ENCODE measurements at places on chromosomes 3 and 15. TPM values are rescaled to one million over a fixed set of nuclear protein-coding genes. Genes with fewer than 3 reads are reported as not detected.
A peak's percentile ranks its signal among the peaks of the same experiment; 100 is the strongest.

Gene RGMA
- total RNA-seq, result 205 TPM

GRCh38 chr15:40445421-40445922, 4.7 kb downstream of the BAHD1 start:
- no peak for DNase-seq
- peak overlapping the region; percentile 81 for H3K4me3 ChIP-seq
- peaks cover 22% of the 10 kb centered on the region for H3K27me3 ChIP-seq

Gene GUCA1C
- total RNA-seq, result not detected

DNA sequence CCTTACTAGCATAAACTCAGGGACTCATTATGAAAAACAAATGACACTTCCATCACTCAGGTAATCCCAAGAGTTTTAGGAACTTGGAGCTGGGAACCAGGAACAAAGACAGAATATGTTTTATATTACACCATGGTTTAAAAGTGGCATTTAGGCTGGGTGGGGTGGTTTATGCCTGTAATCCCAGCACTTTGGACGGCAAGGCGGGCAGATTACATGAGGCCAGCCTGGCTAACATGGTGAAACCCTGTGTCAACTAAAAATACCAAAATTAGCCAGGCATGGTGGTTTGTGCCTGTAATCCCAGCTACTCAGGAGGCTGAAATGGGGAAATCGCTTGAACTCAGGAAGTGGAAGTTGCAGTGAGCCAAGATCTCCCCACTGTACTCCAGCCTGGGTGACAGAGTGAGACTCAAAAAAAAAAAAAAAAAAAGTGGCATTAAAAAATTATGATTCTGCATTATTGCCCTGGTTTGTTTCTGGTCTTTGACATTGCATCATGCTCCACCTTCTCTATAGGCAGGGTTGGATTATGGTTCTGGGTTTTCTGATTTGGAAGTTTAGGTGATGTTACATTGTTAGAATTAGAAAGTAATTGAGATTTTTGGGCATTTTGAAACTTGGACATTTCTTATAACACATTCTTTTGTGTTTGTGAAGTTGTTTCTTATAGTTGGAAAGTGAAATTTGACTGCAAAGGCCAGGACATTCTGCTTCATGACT, 19.0 kb downstream of the SQOR start:
- no peak for DNase-seq
- H3K27me3 ChIP-seq, result no peaks in the 10 kb centered on the region
- H3K27ac ChIP-seq, result no peak overlapping the region
- H3K4me3 ChIP-seq, result no peak overlapping the region

DNA sequence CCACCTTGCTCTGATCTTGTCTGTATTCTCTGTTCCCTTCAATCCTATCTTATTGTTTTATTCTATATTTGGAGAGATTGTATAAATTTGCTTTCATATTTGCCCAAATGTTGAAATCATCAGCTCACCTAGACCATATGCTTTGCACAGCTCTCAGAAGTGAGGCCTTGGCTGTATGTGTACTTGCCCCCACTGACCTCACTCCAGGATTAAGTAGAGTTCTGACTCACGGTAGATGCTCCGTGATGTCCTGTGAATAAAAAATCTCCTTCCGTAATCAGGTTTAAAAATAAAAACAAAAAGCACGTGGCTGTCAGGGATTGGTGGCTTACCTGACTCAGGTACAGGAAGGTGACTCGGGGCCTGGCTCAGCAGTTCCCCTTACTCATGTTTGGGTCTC, 162.2 kb downstream of the RYR3 start:
- H3K36me3 ChIP-seq, result no peaks in the 10 kb centered on the region
- no peak overlapping the region for H3K27ac ChIP-seq
- no peaks in the 10 kb centered on the region for H3K4me1 ChIP-seq
- peaks cover 3% of the 10 kb centered on the region for H3K27me3 ChIP-seq
- no peak overlapping the region for H3K4me3 ChIP-seq

- no peaks in the 10 kb centered on the region for H3K27me3 ChIP-seq
- no peaks in the 10 kb centered on the region for H3K36me3 ChIP-seq
- DNase-seq, result no peak
- H3K4me1 ChIP-seq, result peaks cover 3% of the 10 kb centered on the region
- H3K27ac ChIP-seq, result no peak overlapping the region
Observed at GRCh38 chr3:118938183-118938961, 96.3 kb downstream of the IGSF11 start.

DNA sequence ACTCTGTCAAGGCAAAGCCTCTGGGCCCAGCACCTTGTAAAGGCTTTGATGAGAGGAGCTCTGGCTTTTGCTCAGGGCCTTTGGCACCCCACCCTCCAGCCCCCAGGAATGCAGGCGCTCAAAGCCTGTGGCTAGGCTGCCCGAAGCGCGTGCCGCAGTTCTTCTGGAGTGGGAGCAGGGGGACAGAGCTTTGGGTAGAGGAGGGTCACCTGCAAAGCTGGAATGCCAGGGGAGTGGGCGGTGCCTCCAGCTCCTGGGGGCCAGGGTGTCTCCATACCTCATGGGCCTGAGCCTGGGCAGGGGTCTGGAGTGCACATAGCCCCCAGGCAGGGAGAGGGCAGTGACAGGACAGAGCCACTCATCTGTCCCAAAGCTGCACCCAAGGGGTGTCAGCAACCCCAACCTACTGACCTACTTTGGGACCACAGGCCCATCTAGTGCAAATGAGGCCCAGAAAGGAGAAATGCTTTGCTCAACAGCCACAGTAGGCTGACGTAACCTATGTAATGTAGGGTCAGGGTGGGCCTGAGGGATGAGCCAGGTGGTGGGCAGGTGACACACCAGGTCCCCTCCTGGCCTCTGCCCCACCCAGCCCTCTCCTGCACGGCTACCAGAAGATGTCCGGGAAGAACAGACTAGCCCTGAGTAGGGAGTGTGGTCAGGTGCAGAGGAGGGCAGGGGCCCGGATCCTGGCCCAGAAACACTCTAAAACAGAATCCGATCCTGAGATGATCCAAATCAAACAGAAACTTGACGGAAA, 2.2 kb upstream of the CALML4 start:
- no peaks in the 10 kb centered on the region for H3K36me3 ChIP-seq
- peaks cover 1% of the 10 kb centered on the region for H3K4me1 ChIP-seq

- DNase-seq, result no peak
- H3K4me3 ChIP-seq, result no peak overlapping the region
- H3K27me3 ChIP-seq, result no peaks in the 10 kb centered on the region
- no peak overlapping the region for H3K27ac ChIP-seq
- peaks cover 10% of the 10 kb centered on the region for H3K4me1 ChIP-seq
Observed at GRCh38 chr3:100231668-100232067, 29.1 kb upstream of the TBC1D23 start.

GRCh38 chr3:46325645-46326300, 28.1 kb upstream of the CCR2 start:
- H3K4me1 ChIP-seq, result no peaks in the 10 kb centered on the region
- no peak for DNase-seq
- peaks cover 34% of the 10 kb centered on the region for H3K27me3 ChIP-seq
- H3K27ac ChIP-seq, result no peak overlapping the region
- H3K36me3 ChIP-seq, result no peaks in the 10 kb centered on the region
- H3K4me3 ChIP-seq, result no peak overlapping the region

- no peaks in the 10 kb centered on the region for H3K36me3 ChIP-seq
- no peaks in the 10 kb centered on the region for H3K4me1 ChIP-seq
- H3K27ac ChIP-seq, result no peak overlapping the region
Observed at GRCh38 chr3:146834917-146835316, 229.8 kb upstream of the PLSCR5 start.

DNA sequence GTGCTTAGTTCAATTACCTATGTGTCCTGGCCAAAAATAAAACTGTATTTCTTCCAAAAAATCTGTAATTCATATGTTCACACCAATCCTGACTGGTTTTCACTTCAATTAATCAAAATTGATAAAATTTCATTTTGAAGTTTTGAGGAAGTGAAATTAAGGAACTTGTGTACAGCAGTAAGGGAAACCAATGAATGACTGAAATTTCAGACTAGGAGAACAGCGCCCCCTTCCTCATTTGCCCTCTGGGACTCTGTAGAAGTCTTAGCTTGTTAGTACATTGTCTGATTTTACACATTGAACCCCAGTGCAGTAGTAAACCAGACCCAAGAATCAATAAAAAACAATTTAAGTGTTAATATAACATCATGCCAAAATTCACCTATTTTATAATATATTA, 495.3 kb upstream of the AGTR1 start:
- DNase-seq, result no peak
- no peak overlapping the region for H3K27ac ChIP-seq
- H3K36me3 ChIP-seq, result peaks cover 2% of the 10 kb centered on the region
- no peaks in the 10 kb centered on the region for H3K27me3 ChIP-seq

GRCh38 chr3:114721864-114722263, 425.2 kb downstream of the ZBTB20 start:
- no peak for DNase-seq
- no peaks in the 10 kb centered on the region for H3K4me1 ChIP-seq
- no peaks in the 10 kb centered on the region for H3K36me3 ChIP-seq
- H3K27me3 ChIP-seq, result no peaks in the 10 kb centered on the region
- H3K4me3 ChIP-seq, result no peak overlapping the region
- no peak overlapping the region for H3K27ac ChIP-seq

DNA sequence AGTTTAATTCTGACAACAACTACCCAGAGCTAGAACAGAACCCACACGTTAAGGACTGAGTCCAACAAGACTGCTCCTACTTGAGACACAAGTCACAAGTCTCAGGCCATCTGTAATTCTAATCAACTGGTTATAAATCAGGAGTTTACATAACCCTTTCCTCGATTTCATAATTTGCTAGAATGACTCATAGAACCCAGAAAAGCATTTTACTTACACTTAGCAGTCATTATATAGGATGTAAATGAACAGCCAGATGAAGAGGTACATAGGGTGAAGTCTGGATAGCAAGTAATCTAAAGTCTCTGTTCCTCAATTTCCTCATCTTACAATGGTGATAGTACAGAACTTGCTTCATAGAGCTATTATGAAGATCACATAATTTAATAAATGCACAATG, 1018.2 kb downstream of the DIPK2A start:
- DNase-seq, result no peak
- H3K27ac ChIP-seq, result no peak overlapping the region
- H3K4me3 ChIP-seq, result no peak overlapping the region
- no peaks in the 10 kb centered on the region for H3K27me3 ChIP-seq
- H3K4me1 ChIP-seq, result no peaks in the 10 kb centered on the region

Gene GXYLT2
- total RNA-seq, result 0.82 TPM

- H3K4me1 ChIP-seq, result no peaks in the 10 kb centered on the region
- no peak for DNase-seq
- H3K36me3 ChIP-seq, result no peaks in the 10 kb centered on the region
- no peak overlapping the region for H3K4me3 ChIP-seq
- no peak overlapping the region for H3K27ac ChIP-seq
Observed at GRCh38 chr3:149898771-149899170, 71.9 kb downstream of the PFN2 start.

DNA sequence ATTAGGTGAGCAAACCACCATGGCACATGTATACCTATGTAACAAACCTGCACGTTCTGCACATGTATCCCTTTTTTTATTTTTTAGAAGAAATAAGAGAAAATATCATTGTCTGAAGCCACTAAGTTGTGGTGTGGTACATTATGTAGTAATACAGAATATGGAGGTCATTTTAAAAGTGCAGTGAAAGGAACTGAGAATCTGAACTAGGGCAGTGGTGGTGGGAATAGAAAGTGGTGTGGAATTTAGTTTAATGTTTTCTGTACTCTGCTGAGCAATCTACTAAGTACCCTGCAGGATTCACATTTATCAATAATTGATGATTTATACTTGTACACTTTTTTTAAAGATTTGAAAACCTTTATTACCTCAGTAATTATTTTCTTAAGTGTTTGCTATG, 283.5 kb downstream of the CHL1 start:
- H3K27ac ChIP-seq, result no peak overlapping the region
- no peaks in the 10 kb centered on the region for H3K36me3 ChIP-seq
- H3K27me3 ChIP-seq, result no peaks in the 10 kb centered on the region
- no peak for DNase-seq

GRCh38 chr3:1960506-1960905, 138.2 kb upstream of the CNTN4 start:
- DNase-seq, result no peak
- H3K36me3 ChIP-seq, result no peaks in the 10 kb centered on the region
- no peak overlapping the region for H3K27ac ChIP-seq
- H3K4me3 ChIP-seq, result no peak overlapping the region
- peaks cover 3% of the 10 kb centered on the region for H3K4me1 ChIP-seq

DNA sequence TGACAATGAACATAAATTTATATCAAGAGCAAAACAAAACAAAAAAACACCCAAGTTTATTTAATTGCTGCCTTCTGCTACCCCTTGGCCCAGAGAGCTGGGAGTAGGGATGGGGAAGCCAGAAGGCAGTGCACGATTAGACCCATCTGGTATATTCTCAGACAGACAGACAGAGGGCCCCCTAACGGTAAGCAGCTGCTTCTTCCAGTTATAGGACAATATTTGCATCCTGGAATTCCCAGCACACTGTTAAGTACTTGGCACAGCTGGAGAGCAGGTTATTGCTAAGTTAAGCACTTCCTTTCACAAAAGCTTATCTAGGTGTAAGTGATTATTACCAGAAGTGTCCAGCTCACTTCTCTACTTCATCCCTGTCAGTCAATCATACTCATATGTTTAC, 39.3 kb downstream of the C2CD4B start:
- no peak for DNase-seq
- no peak overlapping the region for H3K27ac ChIP-seq
- H3K4me1 ChIP-seq, result no peaks in the 10 kb centered on the region
- H3K36me3 ChIP-seq, result no peaks in the 10 kb centered on the region
- no peak overlapping the region for H3K4me3 ChIP-seq

Gene ATP6V1A
- 55.3 TPM for total RNA-seq

- H3K27me3 ChIP-seq, result peaks cover 22% of the 10 kb centered on the region
- no peaks in the 10 kb centered on the region for H3K4me1 ChIP-seq
- H3K27ac ChIP-seq, result no peak overlapping the region
- no peaks in the 10 kb centered on the region for H3K36me3 ChIP-seq
- no peak overlapping the region for H3K4me3 ChIP-seq
Observed at GRCh38 chr3:46312991-46313390, 40.9 kb upstream of the CCR2 start.

DNA sequence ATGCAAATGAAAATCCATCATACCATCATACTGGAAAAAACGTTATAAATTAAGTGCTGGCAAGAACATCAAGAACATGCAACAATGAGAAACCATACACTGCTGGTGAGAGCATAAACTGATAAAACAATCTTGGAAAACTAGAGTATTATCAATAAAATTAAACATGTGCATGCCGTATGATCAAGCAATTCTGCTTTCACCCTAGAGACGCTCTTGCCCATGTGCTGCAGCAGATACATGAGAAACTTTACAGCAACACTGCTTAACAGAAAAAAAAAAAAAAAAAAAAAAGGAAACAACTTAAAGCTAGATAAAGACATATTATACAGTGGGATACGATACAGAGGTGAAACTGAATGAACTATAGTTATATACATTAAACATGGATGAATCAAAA, 21.8 kb downstream of the SPG11 start:
- H3K4me1 ChIP-seq, result no peaks in the 10 kb centered on the region
- no peaks in the 10 kb centered on the region for H3K27me3 ChIP-seq
- DNase-seq, result no peak
- no peak overlapping the region for H3K4me3 ChIP-seq

- peaks cover 3% of the 10 kb centered on the region for H3K36me3 ChIP-seq
- peaks cover 7% of the 10 kb centered on the region for H3K4me1 ChIP-seq
- H3K27me3 ChIP-seq, result no peaks in the 10 kb centered on the region
- H3K27ac ChIP-seq, result no peak overlapping the region
Observed at GRCh38 chr3:65628978-65629377, 409.7 kb downstream of the MAGI1 start.
